ENCODE measurements at places on chromosomes 6 and 20.

- no peak for DNase-seq
Observed at GRCh38 chr20:33679758-33680485, 5.7 kb upstream of the NECAB3 start.

DNA sequence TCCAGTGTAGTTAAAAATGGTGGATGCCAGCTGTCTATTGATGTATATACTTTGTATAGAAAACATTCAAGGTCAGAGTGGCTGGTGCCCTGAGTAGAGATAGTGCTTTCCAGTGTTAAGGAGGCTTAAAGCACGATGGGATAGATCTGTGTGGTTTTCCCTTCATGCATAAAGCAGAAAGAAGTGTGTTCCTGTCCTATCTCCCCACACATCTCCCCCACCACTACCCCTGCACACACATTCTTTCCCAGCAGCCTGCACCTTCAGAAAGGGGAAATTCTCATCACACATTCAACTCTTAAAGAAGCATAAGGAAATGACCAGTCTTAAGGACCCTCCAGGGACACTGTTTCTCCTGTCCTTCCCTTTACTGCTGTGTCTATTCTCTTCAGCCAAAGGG lies 221.7 kb upstream of the TAB2 start:
- no peak for DNase-seq

GRCh38 chr6:146357578-146358430 lies 185.8 kb upstream of the RAB32 start:
- no peak for DNase-seq

GRCh38 chr20:13301596-13301995 lies 80.5 kb downstream of the ISM1 start:
- no peak for DNase-seq

DNA sequence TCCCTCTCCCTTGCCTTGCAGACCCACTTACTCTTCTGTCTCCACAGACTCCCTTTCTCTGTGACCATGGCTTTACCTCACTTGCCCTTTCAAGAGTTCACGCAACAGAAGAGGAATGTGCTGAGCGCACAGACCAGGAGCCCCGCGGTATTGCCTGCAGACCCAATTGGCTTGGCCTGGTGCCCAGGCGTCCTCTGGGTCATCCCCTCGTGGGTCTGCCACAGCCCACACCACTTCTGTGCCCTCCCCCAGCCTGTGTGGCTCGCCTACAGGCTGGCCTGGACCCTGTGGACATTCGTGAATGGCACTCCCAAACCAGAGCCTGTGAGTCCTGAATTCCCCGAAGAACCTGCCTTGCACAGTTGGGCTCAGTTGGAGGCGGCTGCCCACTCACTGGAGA lies 15.3 kb upstream of the NINL start:
- no peak for DNase-seq

GRCh38 chr6:15575357-15576033 lies 87.3 kb downstream of the DTNBP1 start:
- no peak for DNase-seq

DNA sequence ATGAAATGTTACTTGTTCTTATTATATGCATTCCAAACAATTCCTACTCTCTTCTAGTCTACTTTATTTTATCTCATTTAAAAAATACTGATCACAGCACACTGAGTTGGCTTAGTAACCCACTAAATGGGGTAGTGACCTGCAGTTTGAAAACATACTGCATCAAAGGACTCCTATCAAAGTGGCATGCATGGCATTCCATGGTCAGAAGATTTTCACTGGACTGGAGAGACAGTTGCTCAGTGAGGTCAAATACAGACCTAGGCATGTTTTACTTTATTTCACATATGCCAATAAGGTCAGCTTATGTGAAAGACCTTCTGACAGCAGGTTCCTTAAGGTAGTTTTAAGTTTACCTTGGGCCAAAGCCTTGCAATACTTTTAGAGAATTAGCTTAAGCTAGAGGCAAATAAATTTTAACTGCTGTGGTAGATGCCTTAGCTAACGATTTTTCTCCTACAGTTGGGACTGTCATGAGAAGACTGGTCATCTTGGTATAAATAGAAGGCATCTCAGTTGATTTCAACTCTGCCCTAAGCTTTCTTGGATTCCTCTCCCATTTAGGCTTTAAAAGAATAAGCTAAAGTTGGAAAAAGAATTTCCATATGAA lies 35.1 kb downstream of the TPD52L1 start:
- no peak for DNase-seq

- DNase-seq = no peak
Observed at GRCh38 chr6:16174416-16175078, 45.7 kb downstream of the MYLIP start.

GRCh38 chr6:75089151-75089897 lies 116.5 kb downstream of the COL12A1 start:
- no peak for DNase-seq

- DNase-seq = no peak
Observed at GRCh38 chr6:108895571-108895970, 47.3 kb downstream of the ARMC2 start.

- no peak for DNase-seq
Observed at GRCh38 chr6:52696418-52696817, 25.5 kb downstream of the TMEM14A start.

- DNase-seq = no peak
Observed at GRCh38 chr6:105900125-105900937, 185.8 kb upstream of the PRDM1 start.

DNA sequence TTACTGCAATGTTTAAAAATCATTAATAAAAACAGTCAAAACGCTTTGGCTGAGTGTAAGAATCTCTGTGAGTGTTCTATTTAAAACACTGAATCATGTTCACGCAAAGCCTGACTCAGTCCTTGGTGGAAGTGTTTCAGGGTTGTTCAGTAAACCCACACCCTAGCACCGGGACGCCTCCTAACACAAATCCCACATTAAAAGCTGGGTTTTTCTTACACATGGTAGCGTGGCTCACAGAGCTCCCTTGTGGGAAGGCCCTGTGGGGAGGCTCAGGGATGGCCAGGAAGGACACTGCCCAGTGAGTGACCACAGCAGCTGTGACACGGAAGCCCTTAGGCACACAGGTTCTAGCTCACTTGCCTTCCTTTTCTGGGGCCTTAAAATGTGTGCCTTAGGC lies 80.2 kb downstream of the GMPR start:
- DNase-seq = no peak

- DNase-seq = no peak
Observed at GRCh38 chr6:39471954-39472659, 149.6 kb upstream of the KCNK16 start.

- DNase-seq = no peak
Observed at GRCh38 chr6:5093231-5094015, 8.3 kb downstream of the PPP1R3G start.

GRCh38 chr20:63006540-63007359 lies at the start of gene BHLHE23:
TSS of gene BHLHE23 (minus strand) at chr20:63006964. CDS start at chr20:63006774, 190 bp downstream.
- no peak for DNase-seq

DNA sequence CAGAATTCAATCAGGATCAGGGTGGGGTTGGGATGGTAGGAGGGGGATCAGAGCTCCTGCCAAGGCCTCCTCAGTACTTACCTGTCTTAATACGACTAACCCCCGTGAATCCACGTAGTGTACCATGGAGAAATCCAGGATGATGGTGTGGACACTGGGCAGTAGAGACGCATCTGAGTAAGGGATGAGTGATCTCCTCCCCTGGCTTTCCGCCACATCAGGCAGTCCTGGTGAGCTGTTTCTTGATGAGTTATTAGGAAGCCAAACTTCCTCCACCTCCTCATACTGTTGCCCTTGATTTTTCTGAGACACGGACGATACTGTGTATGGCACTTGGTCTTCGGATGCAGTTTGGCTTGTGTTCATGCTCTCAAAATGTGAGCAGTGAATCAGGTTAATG lies 34.2 kb upstream of the SRPK1 start:
- no peak for DNase-seq

- DNase-seq = no peak
Observed at GRCh38 chr20:12999201-12999600, 9.6 kb upstream of the SPTLC3 start.

GRCh38 chr6:41216616-41217015 lies 11.5 kb upstream of the TREML4 start:
- no peak for DNase-seq

DNA sequence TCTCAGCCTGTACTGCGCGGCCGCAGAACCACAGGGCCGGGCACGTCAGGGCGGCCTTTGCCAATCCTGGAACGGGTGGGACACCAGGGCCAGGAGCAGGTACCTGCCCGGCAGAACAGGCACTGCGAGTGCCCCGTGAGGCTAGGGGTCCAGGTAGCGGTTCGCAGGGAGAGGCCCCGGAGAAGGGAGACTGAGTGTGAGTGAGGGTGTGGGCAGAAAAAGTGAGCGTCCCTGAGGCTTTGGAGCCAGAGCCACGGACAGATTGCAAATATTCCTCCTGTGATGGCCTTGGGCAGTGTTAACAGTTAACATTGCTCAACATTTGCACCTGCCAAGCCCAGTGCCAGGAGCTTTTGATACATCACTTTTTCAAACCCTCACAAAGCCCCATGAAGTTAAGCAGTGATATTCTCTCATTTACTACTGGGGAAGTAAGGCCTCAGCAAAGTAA lies 491 bp downstream of the GNMT start:
- no peak for DNase-seq

DNA sequence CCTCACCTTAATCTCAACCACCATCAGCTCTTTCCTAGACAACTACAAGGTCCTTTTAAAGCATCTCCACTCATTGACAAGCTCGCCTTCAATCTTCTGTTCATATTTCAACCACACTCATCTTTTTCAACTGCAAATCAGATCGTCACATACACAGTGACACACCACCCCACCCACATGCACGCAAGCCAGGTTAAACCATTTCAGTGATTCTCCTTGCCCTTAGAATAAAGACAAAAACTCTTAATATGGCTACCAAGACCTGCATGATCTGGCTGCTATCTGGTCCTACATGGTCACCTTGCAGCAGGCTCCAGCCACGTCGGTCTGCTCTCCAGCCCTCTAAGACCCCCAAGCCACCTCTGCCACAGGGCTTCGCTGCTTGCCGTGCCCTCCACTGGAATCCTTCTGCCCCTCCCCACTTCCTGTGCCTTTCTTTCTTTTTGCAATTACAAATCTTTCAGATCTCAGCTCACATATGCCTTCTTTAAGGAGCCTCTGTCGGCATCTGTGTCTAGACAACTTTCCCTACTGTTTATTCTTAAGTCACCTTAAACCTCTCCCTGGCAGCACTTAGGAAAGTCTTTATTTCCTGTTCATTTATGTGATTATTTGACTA lies 507.3 kb upstream of the ARID1B start:
- no peak for DNase-seq

DNA sequence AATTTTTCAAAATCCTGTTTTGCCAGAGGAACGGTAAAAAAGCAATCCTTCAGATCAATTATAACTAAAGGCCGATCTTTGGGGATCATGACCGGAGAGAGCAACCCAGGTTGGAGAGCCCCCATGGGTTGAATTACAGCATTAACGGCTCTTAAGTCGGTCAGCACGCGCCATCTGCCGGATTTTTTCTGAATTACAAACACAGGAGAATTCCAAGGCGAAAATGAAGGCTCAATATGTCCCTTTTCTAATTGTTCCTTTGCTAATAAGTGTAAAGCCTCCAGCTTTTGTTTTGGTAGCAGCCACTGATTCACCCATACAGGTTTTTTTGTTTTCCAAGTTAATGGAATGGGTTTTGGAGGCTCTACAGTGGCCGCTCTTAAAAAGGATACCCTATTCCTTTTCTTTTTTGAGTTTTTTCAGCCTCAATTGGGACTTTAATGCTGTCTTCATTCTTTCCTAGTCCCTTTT lies 16.9 kb upstream of the PTCRA start:
- no peak for DNase-seq

GRCh38 chr20:48604936-48605335 lies 222.9 kb downstream of the PREX1 start:
- DNase-seq = no peak

GRCh38 chr6:108581237-108581931 lies 20.7 kb downstream of the FOXO3 start:
- peak; percentile 82 for DNase-seq
